ENCODE measurements at places on chromosomes 6 and 20.

- DNase-seq = no peak
Observed at GRCh38 chr20:2538931-2539720, 2.8 kb downstream of the TMC2 start.

- DNase-seq = peak; percentile 89
Observed at GRCh38 chr6:10759884-10760329, 12.3 kb downstream of the TMEM14B start.

DNA sequence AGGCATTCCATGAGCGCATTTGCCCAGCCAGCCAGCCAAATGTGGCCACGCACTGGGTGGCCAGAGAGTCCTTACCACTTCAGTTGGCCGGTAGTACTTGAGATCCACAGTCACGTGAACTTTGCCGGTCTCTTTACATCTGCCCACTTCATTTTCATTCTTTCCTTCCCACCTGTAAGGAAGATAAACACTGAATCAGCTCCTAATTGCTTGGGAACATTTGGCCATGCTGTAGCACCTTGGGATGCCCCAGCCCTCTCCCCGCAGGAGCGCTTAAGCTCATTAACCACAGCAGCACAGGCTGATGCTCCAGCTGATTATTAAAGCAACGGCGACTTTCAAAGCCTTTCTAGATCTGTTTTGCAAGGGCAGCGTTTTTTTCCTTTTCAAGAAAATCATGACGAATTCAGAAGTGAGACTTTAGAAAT lies 116.6 kb downstream of the FOXC1 start:
- DNase-seq = no peak

DNA sequence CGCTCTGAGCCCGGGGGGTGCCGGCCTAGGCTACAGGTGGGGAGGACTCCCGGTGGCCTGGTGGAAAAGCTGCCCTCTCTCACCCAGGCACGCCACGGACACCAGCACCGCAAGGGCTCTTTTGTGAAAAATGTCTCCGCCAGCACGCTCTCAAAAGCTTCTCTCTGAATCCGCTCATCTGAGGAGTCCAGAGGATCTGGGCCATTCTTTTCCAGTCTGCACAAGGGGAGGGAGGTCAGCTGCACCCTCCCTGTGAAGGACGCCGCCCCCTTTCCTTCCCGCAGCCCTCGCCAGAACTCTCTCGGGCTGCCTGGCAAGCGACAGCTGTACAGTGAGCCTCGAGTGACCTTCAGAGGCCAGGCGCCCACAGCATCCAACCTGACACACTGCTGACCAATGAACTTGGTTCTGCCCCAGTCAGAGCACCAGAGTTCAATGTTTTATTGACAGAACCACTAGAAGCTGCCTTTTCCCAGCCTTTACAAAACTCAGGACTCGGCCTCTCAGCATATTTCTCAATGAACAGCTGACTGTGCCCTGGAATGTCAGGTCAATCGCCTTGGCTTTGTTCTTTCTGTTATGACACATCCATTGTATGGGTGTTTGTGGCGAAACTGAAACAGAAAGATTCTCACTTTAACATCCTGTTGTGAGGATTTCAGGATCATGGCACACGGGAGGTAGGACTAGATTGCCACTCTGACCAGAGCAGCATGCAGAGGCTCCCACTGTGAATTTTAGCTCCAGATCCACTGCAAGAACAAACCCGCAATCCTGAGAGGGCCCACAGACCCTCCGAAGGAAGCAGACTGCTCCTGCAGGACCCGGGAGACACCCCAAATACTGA lies 26.7 kb downstream of the SERPINB9 start:
- peak; percentile 91 for DNase-seq

GRCh38 chr6:121008553-121008952 lies 325.7 kb downstream of the TBC1D32 start:
- no peak for DNase-seq

GRCh38 chr6:14584450-14584849 lies 466.9 kb downstream of the CD83 start:
- no peak for DNase-seq

GRCh38 chr6:159463119-159463829 lies 229.8 kb downstream of the SOD2 start:
- DNase-seq = no peak

DNA sequence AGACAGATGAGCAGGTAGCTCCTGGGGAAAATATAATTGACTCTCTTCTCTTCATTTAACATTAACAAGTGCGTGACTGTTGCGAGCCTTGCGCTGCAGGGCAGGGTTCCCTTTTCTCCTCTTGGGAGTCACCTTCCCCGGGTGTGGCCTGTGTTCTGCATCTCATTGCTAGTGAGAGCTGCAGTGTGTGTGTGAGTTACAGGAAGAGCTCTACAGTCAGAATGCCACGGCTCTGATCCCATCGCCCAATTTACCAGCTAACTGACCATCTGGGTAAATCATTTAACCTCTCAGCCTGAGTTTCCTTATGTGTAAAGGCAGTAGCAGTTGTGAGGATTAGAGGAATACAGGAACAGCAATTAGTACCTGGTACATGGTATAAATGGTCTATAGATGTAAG lies 106.8 kb upstream of the NUP153 start:
- no peak for DNase-seq

DNA sequence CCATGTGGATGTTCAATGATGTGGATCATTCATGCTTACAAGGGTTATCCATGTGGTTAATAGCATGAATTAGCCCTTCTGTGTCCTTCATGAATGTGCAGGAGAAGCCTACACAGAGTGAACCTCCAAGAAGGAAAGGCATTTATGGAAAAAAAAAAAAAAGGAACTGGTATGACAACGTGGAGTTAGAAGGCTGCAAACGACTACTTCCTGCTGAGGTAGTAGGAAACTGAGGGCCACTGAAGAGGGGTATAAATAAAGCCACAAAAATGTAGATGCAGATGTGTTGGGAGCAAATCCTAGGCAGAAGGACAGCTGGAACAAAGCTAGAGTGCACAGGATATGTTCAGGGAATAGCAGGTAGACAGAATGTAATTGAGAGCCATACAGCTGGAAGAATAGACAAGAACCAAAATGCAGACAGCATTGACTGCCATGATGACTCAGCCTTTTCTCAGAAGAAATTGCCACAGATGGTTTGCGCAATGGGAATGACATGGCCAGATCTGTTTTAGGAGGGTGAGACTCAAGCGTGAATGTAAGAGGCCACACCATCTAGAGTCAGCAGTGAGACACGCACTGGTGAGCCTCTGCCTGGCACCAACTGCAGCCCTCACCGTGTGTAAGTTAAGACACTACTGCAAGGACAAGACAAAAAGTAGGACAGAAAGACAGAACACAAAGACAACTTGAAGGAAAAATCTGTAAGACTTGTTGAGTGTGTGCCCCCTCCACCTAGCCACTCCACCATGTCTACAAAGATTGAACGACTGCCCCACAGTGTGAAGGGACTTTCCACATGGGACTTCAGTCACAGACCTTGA lies 79.8 kb downstream of the KIF13A start:
- peak; percentile 87 for DNase-seq

DNA sequence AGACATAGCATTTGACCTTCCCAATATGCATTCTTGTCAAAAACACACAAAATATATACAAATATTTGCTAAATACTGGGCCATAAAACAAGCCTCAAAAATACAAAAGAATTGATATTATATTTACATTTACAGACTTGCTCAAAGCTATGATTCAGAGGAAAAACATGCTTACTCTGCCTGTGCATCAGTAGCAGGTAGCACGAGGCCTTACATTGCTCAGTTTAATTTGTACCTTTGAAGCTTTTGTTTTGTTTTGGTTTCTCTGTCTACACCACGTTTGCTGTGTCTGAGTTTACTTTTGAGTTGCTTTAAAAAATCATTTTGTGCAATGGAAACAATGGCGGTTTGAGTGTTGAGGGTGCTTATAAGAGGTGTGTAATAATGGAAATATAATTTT lies 99.3 kb downstream of the PHF3 start:
- peak; percentile 20 for DNase-seq

GRCh38 chr20:63321148-63321831 lies 28.3 kb downstream of the COL20A1 start:
- no peak for DNase-seq

DNA sequence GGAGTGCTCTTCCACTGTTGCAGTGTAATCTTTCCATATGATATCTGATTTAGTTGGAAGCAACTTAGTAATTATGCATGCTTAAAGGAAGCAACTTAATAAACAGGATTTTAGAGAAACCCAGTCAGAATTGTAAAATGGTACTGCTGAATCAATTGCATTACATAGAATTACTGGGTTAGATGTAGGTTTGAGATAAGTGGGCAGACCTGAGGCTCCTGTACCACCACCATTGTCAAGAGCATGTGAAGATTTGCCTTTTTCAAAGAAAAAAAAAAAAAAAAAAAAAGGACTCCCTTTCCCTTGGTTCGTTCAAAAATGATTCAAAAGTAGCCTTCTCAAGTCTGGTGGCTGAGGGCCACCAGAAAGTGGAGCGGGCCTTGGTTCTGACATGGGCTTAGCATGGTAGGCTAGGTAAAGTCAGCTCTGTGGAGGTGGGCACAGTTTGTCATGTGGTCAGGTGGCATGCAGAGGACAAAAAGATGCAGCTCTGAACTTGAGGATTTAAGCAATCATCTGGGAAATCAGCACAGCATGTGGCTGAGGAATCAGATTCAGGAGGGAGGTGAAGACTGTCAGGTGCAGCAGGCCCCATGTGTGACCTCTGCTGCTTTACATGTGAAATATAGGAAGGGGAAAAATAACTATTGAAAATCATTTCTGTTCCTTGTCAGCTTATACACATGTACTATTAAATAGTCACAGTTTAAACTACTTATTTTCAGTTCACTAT lies 32.4 kb downstream of the ARID1B start:
- no peak for DNase-seq

GRCh38 chr6:33599413-33599938 lies 19.4 kb upstream of the BAK1 start:
- peak; percentile 60 for DNase-seq

- DNase-seq = no peak
Observed at GRCh38 chr6:39982720-39983119, 48.5 kb upstream of the MOCS1 start.

DNA sequence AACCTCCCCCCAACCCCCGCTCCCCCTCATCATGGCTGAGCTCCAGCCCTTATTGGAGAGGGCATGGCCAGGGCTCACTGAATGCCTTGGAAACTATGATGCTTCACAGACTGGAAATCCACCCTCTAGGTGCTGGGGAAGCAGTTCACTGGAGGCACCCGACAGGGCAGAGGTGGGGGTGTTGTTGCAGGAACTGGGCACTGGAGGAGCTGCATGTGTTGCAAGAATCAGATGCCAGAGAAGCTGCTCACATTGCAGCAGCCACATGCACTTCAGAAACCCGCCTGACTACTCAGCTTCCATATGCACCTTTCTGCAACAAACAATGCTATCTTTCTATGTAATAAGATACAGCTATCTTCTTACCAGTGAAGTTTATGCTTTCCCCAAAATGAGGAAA lies 7.9 kb upstream of the TBPL1 start:
- no peak for DNase-seq

- no peak for DNase-seq
Observed at GRCh38 chr6:107045826-107046675, 18.1 kb downstream of the MTRES1 start.

GRCh38 chr20:46939031-46939965 lies 44.7 kb downstream of the EYA2 start:
- DNase-seq = peak; percentile 74

GRCh38 chr6:2651536-2651935 lies 99.2 kb downstream of the MYLK4 start:
- DNase-seq = no peak

DNA sequence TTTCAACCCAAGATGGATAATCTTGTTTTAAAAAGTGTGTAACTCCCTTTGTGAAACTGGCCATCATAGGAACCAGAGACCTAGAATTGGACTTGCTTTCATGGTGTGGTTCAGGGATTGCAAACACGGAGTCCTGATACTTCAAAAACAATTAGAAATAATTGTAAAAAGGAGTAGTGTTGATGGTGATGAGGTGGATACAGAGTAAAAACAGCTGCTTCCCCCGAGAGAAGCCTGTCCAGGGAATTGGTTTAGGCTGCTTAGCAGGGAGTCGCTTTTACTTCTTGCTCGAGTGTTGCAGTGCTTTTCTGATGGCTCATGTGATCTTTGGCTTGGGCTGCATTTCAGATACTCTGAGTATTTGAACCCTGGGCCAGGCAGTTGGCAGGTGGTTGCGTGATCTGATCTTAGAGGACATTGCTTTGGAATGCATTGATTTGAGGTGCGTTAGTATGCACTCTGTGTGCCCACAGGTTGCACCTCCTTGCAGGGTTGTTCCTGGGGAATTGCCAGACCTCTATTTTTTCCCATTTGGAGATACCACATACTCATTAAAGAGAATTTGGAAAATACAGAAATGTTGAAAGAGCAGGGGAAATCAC lies 19.5 kb downstream of the KIF3B start:
- DNase-seq = no peak

GRCh38 chr6:16909658-16910360 lies 148.5 kb upstream of the ATXN1 start:
- no peak for DNase-seq

GRCh38 chr20:37282556-37282955 lies 6.9 kb upstream of the MANBAL start:
- peak; percentile 73 for DNase-seq

- no peak for DNase-seq
Observed at GRCh38 chr6:28235912-28236452, 10.9 kb downstream of the ZSCAN9 start.

GRCh38 chr6:42532038-42532669 lies 31.7 kb upstream of the UBR2 start:
- DNase-seq = peak; percentile 69

DNA sequence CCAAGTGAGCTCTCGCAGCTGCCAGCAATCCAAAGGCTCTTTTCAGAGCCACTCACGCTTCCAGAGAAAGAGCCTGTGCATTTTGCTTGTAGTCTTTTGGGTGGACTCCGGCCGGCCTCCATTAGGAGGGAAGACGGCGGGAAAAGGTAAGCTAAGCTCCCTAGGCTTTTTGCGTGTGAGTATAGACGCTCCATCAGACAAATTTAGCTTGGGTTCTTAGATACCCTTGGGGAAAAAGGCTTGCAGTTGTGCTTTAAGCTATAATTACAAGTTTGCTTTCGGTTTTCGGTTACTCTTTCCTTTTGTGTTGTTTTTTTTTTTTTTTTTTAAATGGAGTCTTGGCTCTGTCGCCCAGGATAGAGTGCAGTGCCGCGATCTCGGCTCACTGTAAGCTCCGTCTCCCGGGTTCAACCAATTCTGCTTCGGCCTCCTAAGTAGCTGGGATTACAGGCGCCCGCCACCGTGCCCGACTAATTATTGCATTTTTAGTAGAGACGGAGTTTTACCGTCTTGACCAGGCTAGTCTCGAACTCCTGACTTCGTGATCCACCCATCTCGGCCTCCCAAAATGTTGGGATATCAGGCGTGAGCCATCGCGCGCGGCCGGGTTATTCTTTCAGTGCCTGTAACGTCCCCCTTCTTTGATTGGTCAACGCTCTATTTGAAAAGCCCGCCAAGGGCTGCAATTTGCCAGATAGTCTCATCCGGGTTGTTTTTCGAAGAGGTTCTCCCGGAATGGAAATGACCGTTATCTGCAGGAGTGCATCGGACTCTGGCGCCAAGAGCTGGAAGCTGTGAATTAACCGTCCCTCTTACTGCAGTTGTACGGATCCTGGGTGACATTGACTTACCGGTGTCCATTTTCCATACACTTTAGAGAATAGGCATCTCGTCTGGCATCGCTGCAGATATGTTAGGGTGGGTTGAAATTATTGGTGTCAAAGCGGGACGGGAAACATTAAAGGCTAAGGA lies 18.1 kb downstream of the OR2B2 start:
- DNase-seq = peak; percentile 92

- DNase-seq = no peak
Observed at GRCh38 chr6:73309535-73309784, 44.6 kb downstream of the DPPA5 start.
